ENCODE measurements at places on chromosomes 5 and 9.

DNA sequence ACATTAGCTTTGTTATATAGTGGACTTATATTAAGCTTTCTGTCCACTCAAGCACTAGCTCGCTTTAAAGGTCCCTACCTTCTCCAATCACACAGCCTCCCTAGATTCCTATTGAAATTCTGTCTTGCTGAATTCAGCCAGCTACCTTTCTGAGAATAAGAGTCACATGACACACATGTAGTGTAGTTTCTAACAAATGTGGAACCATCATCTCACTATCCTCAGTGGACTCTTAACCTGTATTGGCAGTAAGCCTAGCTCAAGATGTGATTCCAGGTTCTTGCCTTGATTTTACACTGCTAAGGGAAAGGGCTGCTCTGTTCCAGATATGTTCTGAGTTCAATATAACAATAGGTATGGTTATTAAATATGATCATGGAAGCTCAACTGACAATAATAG lies 11.4 kb downstream of the FAM219A start:
- DNase-seq = no peak

DNA sequence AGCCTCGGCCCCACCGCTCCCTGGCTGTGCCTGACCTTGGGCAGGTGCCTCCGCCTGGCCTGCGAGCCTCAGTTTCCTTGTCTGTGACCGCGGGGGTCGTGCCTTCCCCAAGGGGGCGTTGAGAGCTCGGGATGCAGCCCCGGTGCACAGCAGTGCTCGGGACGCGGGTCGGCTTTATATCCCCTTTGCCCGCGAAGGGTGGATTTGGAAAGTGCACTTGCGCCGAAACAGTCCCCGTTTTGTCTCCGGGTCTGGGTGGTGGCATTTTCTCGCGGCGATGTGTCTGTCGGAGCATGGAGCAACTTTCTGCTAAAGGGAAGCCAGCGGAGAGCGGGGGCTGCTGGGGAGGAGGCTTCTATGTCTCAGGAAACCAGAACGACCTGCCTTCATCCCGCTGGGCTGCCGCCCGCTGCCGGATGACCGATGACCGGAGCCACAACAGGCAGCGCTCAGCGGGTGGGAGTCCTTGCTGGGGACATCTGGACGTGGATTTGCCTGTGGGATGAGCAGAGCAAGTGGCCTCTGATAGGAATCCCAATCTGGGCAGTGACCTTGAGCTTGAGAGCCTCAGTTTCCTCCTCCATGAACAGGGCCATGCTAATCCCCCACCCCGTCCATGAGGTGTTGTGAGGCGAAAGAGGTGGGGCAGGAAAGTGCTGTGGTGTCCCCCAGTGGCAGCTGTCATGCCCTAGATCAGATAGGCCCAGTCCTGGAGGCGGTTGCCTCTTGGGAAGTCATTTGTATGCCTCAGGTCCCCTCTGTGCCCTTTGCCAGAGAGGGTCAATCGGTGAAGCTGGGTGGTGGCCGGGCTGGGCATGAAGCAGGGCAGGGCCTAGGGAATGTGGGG lies 651 bp downstream of the HRH2 start:
- DNase-seq = no peak

DNA sequence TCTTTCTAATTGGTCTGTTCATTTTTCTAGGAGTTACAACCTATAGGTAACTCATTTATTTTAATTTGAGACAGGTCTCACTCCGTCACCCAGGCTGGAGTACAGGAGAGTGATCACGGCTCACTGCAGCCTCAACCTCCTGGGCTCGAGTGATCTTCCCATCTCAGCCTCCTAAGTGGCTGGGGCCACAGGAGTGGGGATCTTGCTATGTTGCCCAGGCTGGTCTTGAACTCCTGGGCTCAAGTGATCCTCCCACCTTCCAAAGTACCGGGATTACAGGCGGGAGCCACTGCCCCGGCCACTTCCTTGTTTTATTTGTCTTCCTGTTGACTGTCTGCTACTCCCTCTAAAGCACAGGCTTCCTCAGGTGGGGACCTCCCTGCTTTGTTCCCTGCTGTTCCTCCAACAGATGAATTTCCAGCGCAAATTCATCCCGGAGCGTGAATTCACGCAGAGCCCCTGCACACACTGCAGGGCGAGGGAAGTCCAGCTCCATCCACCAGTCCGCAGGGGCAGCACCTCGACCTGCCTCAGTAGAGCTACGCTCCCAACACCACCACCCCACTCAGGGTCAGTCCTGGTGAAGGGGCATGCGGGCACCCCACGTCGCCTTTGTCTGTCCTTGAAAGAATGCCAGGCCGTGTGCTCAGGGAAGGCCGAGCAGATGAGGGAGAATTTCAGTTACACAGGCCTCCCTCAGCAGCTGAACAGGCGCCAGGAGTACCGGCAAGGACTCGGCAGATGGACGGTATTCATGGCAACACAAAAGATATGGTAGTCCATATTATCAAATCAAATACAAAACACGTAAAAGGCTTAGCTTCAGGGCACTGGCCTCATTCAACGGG lies 6.3 kb downstream of the QSOX2 start:
- DNase-seq = no peak

- no peak for DNase-seq
Observed at GRCh38 chr5:2741956-2742355, 9.5 kb downstream of the IRX2 start.

GRCh38 chr5:34585601-34586104 lies 70.5 kb upstream of the RAI14 start:
- DNase-seq = no peak

- no peak for DNase-seq
Observed at GRCh38 chr9:98378794-98379193, 123.3 kb upstream of the TBC1D2 start.

DNA sequence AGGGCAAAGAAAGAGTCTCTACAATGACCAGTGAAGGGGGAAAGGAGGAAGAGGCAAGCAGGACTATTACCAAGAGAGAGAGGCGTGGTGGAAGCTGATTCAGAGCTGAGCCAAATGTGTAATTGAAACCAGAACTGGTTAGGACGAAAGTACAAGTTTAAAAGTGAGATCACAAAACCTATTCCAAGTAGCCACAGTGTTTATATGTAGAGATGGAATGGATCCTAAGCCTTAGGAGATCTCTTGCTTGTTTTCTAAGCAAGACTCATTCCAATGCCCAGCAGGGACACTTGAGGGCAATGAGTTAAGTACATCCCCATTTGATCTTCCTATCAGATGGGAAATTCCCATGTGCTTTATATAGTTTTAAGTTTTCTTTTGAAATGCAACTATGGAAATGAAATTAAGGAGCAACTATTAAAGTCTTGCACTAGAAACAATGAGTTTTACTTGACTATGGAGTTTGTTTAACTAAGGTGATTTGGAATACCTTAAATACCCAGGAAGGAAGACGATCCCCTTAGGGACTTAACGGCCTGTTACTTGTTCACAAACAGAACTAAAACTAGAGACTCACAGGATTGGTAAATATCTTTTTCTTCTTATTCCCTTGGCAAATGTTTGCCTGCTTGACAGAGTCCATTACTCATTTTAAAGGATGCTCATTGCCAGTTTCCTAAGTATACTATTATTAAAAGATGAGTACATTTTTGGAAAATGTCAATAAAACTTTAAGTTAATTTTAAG lies 51.1 kb upstream of the SNX2 start:
- no peak for DNase-seq

GRCh38 chr5:118545470-118545869 lies 442.9 kb downstream of the DTWD2 start:
- DNase-seq = no peak

- no peak for DNase-seq
Observed at GRCh38 chr5:132871459-132872284, 1.8 kb upstream of the LEAP2 start.

DNA sequence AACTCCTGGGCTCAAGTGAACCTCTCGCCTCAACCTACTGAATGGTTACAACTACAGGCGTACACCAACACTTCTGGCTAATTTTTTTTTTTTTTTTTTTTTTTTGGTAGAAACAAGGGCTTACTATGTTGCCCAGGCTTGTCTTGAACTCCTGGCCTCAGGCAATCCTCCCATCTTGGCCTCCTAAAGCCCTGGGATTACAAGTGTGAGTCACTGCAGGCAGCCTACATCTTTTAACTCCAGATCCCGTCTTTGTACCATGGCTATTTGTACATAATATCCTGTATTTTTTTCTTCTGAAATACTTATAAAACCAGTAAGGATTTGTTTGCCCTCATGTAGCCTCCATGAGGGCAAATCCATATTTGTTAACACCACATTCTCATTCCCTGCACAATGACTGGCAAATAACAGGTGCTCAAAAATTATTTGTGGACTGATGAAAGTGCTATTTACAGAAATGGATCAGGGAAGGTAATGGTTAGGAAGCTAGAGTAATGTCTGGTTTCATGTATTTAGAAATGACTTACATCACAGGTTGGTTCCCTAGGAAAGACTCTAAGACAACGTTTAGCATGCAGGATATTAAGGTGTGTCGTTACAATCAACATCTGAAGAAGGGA lies 51.9 kb upstream of the POU5F2 start:
- no peak for DNase-seq

- no peak for DNase-seq
Observed at GRCh38 chr5:15008476-15008875, 136.9 kb upstream of the ANKH start.

GRCh38 chr9:80937645-80938044 lies 751.7 kb downstream of the TLE1 start:
- DNase-seq = no peak

GRCh38 chr9:90029386-90029785 lies 424.6 kb downstream of the GADD45G start:
- DNase-seq = no peak

DNA sequence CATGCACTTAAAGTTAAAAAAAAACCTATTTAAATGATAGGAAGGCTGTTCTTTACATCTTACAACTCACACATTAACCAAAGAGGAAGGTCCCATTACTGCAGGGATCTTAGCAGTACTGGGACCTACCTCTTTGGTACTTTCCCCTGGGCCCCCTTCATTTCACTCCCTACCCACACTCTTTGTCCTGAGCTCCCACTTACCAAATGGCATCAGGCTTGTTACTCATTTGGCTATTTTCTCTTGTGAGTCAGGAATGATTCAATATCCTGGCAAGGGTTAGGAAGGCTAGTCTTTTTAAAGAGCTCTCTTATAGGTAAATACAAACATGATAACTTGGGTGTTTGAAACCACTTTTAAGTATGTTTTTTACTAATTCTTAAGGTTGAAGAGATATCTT lies 117.4 kb upstream of the ELL2 start:
- no peak for DNase-seq
